ENCODE measurements at places on chromosomes 12 and 14.

DNA sequence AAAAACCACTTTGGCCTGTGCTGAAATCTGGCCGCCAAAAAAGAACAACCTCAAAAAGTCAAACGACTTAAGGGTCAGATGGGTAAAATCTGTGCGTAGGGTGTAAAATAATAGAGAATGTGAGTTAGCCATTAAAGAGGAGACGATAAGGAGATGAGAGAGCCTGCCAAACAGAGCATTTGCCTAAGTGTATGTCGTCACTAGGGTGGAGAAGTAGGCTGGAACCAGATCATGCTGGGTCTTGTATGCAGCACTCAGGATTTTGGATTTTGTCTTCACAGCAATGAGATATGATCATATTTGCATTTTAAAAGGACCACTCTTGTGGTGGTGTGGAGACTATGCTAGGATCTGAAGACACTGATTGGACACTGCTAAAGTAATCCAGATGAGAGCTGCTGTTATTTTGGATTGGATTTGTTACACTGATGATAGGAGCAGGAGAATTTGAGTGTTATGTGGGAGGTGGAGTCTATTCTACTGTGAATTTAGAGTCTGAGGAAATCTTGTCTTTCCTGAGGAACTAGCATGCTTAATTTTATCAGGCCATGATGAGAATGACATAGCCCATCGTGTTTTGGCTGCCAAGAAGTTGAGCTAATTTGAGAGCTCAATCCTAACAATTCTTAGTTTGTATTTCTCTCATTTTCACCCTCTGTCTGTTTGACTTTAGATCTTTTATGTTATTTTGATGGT, 24.8 kb upstream of the DBX2 start:
- DNase-seq, result no peak

GRCh38 chr14:41609704-41610183, 3.1 kb downstream of the LRFN5 start:
- DNase-seq, result no peak

DNA sequence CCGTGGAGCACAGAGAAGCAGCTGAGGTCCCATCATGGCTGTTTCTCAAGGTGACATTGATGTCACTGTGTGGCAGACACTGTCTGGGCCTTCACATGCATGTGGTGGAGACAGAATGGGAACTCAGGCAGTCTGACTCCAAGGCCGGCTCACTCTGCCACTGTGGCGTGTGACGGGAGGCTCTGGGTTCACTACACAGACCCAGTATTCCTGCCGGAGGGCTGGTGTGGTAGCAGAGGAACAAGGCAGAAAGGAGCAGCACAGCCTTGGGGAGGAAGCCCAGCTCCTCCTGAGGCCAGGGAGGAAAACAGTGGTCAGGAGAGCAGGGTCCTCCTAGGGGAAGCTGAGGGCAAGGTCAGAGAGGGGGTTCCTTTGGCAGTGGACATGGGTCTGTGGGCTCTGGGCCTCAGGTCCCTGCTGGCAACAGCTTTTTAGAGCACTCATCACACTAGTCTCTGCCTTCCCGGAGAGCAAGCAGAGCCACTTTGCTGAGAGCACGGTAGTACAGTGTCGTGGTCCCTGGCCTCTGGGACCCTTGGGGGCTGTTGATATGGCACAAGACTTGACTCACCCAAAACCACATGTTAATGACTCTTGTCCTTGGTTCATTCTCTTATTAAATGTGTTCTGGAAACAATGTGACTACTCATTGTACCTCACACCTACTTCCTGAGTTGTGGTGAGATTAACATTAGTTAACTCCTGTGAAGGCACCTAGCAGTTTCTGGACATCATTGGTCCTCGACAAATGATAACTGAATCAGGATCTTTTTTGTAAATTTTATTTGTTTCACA, 21.3 kb downstream of the DCAF4 start:
- no peak for DNase-seq

GRCh38 chr12:88153959-88154358, 11.9 kb downstream of the TMTC3 start:
- no peak for DNase-seq

DNA sequence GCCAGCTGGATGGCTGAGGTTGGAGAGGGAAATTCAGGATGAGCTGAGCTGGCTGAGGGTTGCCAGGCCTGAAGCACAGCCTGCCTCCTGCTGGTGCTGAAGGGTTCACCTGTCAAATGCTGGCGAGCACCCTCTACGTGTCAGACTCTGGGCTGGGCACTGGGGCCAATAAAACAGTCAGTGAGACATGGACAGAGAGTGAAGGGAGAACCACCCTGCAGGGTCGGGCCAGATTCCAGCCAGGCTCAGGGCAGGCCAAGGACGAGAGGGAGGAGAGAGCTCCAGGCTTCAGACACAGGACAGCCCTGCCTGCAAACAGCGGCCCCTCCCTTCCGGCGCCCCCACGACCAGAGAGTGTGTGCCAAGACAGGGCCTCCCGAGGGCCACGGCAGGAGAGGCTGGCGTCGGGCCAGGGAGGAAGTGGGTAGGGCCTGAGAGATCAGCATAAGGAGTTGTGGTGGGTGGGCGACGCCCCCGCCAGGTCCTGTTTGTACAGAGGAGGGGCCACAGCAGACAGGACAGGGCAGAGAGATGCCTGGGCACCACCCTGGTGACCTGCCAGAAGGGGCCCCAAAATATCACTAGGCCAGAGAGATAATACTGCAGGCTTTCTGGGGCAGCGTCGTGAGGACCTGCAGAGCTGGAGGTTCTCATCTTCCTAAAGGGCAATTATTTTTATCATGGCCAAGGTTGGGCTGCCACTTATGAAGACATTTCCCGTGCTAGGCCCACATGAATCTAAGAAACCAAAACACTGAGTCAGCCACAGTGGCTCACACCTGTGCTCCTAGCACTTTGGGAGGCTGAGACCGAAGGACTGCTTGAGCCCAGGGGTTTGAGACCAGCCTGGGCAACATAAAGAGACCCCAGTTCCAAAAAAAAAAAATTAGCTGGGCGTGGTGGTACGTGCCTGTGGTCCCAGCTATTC, 73.1 kb upstream of the GPR68 start:
- peak; percentile 67 for DNase-seq

DNA sequence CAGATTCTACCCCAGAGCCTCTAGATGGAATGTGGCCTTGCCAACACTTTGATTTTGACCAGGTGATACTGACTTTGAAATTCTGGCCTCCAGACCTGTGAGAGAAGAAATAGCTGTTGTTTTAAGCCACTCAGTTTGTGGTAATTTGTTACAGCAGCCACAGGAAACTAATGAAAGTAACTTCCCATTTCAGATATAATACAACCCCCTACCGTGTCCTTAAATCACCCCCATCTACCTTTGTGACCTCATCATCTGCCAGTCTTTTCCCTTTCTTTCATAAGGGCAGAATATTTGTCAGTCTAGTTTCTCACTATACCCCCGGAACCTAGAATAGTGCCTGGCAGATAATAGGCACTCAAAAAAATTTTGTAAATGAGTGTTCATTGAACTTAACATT, 39.6 kb downstream of the PPP4R4 start:
- DNase-seq, result no peak

GRCh38 chr14:96060186-96060933, 21.2 kb downstream of the C14orf132 start:
- peak; percentile 18 for DNase-seq

GRCh38 chr12:131250028-131250950, 296.6 kb downstream of the ADGRD1 start:
- DNase-seq, result no peak

DNA sequence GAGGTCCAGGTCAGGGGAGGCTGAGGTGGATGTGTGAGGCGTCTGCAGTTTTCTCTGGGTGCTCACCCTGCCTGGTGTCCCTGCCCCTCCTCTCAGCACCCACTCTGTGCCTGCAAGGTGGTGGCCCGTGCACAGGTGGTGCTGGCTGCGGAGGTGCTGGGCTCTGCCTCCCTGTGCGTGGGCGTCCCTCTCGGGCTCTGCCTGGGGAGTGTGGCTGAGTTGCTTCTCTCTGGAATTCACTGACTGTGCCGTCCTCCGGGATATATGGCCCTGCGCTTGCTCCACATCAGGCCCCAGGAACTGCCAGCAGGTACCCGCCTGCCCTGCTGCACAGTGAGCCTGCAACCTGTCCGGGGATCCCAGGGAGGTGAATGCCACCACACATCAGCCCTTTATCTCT, 379.1 kb downstream of the TMEM121 start:
- no peak for DNase-seq

DNA sequence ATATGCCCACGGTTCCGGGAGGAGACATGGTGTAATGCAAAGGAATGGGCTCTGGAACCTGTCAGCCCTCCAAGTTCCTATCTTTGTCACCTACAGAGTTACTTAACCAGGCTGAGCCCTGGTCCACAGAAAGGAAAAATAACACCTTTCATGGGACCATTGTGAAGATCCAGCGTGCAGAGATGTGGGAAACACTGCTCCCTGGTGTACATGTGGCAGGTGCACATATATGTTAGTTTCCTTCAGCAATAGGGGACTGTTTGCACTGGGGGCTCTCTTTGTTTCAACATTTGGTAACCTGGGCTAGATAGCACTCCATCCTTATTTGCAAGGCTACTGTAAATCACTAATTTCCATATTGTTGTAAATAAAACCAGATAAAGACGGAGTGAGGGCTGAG, 72.3 kb downstream of the ANO2 start:
- DNase-seq, result no peak

GRCh38 chr12:113238309-113238708, 17.0 kb downstream of the TPCN1 start:
- DNase-seq, result no peak

DNA sequence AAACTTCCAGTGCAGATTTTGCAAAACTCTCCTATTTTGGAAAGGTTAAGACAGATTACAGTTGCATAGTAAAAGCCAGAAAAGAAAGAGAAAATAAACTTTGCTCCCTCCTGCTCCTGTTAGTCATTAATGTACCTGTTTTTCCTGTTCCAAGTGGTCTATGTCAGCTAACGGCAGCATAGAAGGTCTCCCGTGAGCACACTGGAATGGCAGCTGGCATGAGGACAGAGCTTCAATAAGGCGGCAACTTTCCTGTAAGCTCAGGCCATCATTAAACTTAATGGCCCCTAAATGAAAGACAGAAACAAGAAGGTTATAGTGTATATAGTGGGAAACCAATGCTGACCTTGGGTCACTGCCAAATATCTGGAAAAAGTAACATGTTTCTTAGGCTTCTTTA, 16.0 kb downstream of the EIF2B2 start:
- DNase-seq, result no peak

- no peak for DNase-seq
Measured at GRCh38 chr14:71588576-71589215, 343.5 kb upstream of the RGS6 start.

GRCh38 chr12:38149395-38150073, 167.0 kb upstream of the ALG10B start:
- DNase-seq, result no peak

- DNase-seq, result peak; percentile 10
Measured at GRCh38 chr14:74456684-74457564, 30.9 kb upstream of the SYNDIG1L start.

DNA sequence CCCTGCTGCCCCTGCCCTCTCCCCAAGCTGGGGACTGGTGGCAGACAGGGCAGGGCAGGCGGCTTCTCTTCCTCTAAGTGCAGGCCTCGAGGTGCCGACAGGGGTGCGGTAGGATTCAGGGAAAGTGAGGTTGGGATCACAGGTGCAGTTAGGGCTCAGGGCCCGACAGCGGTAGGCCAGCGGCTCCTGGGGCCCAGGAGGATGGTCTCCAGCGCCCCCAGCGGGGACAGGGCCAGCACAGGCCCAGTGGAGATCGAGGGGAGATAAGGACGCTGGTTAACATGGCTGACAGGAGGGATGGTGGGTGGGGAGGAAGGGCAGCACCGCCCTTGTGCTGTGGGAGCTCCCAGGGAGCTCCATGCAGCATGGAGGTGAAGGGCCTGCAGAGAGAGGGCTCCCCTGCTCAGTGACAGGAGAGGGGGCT, 935 bp upstream of the CRIP1 start:
- DNase-seq, result no peak

DNA sequence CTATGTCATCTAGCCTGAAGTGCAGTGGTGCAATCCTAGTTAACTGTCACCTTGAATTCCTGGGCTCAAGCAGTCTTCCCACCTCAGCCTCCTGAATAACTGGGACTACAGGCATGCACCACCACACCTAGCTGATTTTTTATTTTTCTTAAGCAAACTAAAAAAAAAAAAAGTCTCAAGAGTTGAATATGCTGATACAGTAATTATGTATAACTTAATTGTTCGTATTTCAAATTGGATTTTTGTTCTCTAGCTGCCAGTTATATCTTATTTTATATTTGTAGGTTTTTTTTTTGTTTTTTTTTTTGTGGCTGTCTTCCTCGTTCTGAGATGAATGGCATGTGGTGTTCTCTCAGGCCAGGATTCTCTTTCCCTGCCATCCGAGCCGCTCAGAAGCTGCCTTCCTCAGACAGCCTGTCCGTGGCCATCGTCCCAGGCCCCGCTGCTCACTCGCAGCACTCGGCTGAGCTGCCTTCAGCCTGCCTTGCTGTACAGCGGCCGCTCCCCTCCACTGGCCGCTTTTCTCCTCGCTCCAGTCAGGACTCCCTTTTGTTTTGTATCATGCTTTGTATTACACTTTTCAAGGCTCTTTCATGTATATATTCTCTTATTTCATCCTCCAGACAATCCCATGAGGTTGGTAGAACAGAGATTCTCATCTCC, 53.3 kb downstream of the WDR20 start:
- no peak for DNase-seq

DNA sequence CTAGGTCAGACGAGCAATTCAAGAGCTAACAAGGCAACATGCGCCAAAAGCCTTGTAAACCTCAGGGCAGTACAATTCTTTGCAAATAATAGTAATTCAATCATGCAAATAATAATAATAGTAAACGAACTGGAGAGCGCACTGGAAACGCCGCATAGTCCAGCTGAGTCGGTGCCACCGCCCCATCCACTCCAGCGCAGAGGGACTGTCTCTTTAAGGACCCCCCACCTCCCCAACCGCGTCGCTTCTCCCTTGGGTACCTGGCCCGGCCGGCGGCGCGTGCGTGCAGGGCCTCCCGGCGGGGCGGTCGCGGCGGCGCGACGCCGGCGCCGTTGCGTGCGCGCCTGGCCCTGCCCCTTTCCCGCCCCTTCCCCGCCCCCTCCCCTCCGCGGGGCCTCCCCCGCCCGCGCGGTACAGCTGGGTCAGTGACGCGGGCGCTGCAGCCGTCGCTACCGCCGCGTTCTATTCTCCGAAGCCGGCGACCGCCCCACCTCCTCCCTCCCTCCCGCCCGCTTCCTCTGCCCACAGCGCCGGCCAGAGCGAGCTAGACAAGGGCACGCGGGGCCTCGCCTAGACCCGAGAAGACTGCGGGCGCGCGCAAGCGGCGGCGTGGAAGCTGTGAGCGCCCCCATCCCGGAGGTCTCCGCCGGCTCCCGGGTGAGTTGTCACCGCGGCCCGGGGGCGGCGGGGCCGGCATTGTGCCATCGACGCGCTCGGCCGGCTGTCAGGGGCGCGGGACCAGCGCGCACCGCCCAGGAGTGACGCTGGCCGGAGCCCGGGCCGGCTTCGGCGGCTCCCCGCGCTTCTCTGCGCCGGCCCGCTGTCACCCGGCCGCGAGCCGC, at the start of gene SUSD6:
TSS of gene SUSD6 (plus strand) at position 425 of the 842 bp plus-strand sequence. CDS start 46,997 bp downstream, outside the sequence.
- peak; percentile 93 for DNase-seq

- DNase-seq, result no peak
Measured at GRCh38 chr12:121793440-121793837, at the start of gene RHOF. Gene RHOF, minus strand, starts transcription at chr12:121793688. Its CDS starts 55 bp downstream, at chr12:121793633.

DNA sequence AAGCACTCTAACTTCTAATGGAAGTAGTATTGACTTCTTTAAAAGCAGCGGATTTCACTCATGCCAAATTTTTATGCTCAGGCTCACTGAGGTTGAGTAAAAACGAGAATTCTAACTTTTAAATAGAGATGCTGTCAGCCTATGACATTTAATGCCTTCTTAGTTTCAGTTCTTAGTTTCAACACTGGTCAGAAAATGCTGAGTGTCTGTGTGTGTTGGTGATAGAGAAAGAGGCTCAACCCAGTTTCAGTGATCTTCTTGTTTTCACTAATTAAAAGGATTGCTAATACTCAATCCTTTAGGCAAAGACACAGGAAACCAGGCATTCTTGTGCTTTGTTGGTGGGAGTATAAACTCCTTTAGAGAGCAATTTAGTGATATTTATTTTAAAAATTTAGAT, 31.0 kb downstream of the PEBP1 start:
- no peak for DNase-seq
